ENCODE measurements at places on chromosomes 6 and 20.

- no peak for DNase-seq
Observed at GRCh38 chr6:79762370-79762769, 131.2 kb downstream of the SH3BGRL2 start.

- DNase-seq, result no peak
Observed at GRCh38 chr6:84242265-84242664, 14.8 kb upstream of the CEP162 start.

GRCh38 chr20:57647006-57647932 is 27.0 kb upstream of the ZBP1 start:
- peak; percentile 41 for DNase-seq

- no peak for DNase-seq
Observed at GRCh38 chr6:52508261-52508739, 68.6 kb downstream of the TRAM2 start.

- no peak for DNase-seq
Observed at GRCh38 chr6:4018924-4019236, 60.1 kb downstream of the FAM217A start.

DNA sequence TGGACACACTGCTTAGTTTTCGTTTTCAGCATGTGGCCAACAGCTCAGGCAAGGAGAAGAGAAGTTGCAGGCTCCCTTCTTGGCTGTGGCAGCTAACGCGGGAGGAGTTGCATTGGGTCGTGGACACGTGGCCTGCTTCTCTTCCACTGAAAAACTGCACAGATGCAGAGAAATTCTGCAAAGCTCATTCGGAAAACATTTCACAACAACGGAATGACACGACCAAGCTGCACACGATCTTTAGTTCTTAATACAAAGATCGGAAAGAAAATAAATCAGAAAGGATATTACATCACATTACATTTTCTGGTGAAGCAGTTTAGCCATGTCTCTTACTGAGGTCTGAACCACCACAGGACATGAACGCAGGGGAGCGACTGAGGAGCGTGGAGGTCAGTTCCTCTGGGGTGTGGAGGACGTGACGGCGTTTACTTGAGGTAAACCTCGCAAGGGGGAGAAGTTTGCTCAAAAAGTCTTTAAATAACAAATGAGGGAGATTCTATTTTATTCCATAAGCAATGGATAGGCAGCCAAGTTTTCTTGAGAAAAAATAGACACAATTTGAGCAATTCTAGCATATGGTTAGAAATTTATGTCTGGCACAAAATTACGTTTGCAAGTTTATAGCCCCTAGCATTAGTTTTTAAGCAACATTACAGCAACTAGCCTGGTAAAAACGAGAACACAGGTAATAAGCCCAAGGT is 178.3 kb downstream of the THBS2 start:
- no peak for DNase-seq
